T-helper 22 cell (primary cell): ENCODE measurements at places on chromosomes 1 and 21.

DNA sequence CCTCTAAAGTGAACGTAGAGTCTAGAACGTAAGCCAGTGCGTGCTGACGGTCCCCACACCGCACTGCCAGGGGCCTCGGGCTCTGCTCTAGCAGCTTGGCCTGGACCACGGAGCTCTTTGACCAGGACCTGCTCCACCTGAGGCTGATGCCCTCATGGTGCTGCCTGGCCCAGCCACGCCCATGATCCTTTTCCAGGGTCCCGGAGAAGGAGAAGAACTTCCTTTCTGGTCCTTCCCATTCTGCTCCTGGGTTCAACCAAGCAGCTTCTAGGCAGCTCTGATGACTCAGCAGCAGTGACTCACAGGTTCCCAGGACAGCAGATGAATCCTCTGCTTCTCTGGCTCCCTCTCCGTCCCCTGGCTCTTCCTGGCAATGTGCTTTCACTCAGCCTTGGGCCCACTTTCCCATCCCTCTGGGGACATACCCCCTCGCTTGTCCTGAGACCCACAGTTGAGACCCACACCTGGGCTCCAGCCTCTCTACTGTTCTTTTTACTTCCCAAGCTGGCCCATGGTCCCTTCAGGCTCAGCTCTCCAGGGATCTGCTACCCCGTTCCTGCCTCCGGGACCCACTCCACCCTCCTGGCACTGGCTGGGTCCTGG, 246.3 kb upstream of the RAB4A start:
- no peak for DNase-seq

DNA sequence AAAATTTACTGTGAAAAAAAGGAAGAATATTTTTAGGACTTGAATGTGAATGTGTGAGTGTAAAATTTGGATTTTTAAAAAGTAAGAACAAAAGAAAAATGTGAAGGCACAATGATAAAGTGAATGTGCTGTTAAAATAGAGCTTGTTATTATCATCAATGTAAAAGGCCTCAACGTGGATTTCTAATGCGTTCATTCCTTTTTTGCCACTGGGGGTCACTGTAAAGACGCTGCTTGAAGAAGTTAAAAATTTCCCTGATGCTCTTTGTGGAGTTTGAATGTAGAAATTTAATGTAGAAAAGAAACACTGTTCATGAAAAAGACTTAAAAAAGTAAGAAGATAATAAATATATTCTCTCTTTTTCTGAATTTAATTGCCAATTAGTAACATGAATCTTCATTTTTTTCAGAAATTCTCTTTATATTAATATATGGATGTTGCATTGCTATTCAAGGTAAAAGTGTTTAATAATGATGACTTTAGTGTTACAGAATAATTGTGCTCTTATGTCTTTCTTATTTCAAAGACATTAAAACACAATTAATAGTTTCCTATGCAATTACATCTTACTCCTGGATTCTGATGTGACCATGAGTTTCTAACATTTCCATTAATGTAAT, 161.5 kb downstream of the DNM3 start:
- no peak for DNase-seq

GRCh38 chr1:198102454-198102827, 54.4 kb upstream of the NEK7 start:
- DNase-seq: no peak

DNA sequence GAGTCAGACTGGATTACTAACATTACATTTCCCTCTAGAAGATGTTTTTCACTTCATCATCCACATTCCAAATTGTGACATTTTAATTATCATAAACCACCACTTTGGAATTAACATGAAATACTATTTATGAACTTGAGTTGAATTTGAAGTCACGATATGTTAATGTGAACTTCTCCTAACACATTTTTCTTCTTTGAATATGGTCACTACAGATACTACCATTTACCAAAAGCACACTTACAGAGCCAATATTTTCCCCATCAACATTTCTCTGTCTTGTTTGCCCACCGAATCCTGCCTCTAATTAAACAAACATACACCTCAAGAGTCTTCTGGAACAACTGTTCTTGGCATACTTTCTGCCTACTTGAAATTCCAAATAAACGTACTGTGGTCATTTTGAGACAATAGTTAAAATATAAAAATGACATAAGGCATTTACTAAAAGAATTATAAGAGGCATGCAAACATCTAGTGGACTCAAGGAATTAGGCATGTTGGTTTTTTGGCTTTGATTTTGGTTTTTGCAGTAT, 177.4 kb downstream of the AKT3 start:
- DNase-seq: no peak

- no peak for DNase-seq
Observed at GRCh38 chr1:184296466-184297243, 90.2 kb upstream of the C1orf21 start.

- no peak for DNase-seq
Observed at GRCh38 chr1:222048094-222048595, 306.3 kb upstream of the DUSP10 start.

- DNase-seq: peak; percentile 28
Observed at GRCh38 chr1:174998569-174999215, 1.1 kb upstream of the CACYBP start.

GRCh38 chr1:214544791-214545190, 6.6 kb downstream of the PTPN14 start:
- no peak for DNase-seq

- no peak for DNase-seq
Observed at GRCh38 chr1:28411656-28412055, 42.1 kb downstream of the PHACTR4 start.

- no peak for DNase-seq
Observed at GRCh38 chr1:201504179-201504631, 2.7 kb downstream of the CSRP1 start.

DNA sequence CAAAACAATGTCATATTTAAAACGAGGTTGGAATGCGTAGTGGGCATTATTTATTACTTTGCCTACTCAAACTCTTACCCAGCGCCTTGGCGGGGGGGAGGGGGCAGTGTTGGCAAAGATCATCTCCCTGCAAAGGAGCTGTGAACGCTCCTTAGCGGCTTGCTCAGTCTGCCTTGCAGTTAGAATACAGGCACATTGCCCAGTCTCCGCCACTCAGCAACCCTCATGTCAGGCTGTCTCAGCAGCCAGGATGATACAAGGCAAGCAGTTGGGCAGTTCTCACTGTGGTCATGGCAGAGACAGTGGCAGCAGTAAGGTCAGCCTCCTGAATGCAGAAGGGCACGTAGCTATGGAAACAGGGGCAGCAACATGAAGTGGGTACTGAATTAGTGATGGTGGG, 170.4 kb upstream of the KCNK2 start:
- DNase-seq: no peak

DNA sequence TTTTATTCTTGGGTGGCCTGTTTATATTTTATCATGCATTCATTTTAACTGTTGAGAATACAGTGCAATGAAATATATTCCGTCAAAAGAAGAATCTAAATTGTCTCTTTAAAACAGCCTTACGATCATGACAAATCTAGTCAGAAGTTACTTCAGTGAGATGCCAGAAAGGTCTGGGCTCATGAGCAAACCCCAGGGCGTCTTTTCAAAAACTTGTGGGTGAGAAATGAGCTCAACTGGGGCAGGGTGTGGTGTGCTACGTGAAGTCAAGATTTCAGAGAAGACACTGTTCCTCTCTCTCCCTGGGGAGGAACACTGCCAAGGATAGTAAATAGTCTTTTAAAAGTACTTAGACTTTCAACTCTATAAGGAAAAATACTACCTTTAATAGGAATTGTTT, 13.4 kb upstream of the UAP1 start:
- DNase-seq: no peak

- DNase-seq: no peak
Observed at GRCh38 chr1:167202049-167202448, 18.6 kb upstream of the POU2F1 start.

DNA sequence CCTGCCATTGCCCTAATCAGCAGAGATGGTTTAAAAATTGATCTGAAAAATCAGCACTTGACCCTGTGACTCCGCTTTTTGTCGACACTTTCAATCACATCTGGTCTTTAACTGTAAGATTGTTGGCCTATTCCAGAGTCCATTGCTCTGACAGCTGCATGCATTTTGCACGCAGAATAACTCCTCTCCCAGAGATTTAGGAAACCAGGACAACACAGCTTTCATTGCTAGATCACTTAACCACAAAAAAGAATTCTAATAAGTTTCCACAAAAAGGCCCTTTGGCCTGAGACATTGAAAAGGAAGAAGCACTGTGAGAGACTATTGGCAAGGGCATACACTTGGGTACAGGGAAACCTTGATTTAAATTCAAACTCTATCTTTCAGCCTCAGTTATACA, 373.1 kb downstream of the TGFB2 start:
- no peak for DNase-seq

GRCh38 chr1:19138958-19139581, 71.0 kb downstream of the UBR4 start:
- no peak for DNase-seq

DNA sequence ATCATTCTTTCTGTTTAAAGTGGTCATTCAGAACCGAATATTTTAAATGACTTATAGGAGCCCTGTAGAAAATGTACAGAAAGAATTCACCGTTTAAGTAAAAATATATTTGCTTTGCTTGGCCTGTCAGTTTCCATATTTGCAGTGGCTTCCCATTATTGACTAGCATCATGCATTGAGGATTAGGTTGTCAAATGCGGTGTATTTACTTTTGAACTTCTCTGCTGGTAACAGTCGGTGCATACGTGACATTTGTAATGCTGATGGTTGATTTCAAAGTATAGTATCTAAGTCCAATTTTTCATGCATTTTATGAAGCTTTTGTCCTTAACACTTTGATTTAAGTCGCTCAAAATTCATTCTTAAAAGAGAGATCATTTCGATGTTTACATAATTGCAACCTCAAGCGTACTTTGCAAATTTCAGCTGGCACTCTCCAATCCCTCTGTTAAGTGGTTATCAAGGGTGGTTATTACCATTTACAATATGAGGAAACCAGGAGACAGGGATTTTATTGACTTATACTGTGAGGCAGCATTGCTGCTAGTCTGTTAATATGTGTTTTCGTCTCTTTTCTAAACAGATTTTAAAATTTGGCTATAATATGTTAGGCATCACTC, 201.6 kb downstream of the SDCCAG8 start:
- no peak for DNase-seq

DNA sequence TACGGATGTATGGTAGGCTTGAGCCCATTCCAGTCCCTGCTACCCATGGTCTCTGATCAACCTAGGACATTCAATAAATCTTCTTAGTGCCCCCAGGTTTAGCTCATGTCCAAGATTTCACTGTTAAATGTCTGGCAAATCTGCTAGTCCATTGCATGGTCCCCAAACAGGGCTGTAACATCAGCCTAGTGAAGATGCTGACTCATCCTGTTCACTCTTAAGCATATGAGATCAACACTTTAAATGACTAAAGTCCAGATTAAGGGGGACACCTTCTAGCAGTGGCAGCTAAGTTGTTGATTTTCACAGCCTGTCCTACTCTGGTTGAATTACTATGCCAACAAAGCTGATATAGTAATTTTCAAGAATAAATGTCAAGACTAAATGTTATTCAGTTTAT, 46.5 kb upstream of the NUF2 start:
- no peak for DNase-seq

- no peak for DNase-seq
Observed at GRCh38 chr1:202956969-202957368, 1.1 kb downstream of the ADIPOR1 start.

DNA sequence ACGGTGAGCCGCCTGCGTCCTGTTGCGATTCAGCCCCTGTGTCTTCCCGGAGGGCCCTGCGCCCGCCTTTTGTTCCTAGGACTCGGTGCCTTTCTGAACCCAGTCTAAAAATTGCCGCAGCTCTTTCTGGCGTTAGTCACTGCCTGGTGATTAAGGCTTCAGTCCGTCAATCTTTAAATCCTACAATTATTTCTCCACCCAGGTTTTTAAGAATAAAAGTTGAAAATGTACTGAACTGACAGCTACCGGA, 16.2 kb upstream of the PDXK start:
- no peak for DNase-seq

GRCh38 chr1:174875306-174875705, 124.4 kb upstream of the CACYBP start:
- DNase-seq: no peak

GRCh38 chr1:170791941-170792340, 128.0 kb downstream of the PRRX1 start:
- no peak for DNase-seq

DNA sequence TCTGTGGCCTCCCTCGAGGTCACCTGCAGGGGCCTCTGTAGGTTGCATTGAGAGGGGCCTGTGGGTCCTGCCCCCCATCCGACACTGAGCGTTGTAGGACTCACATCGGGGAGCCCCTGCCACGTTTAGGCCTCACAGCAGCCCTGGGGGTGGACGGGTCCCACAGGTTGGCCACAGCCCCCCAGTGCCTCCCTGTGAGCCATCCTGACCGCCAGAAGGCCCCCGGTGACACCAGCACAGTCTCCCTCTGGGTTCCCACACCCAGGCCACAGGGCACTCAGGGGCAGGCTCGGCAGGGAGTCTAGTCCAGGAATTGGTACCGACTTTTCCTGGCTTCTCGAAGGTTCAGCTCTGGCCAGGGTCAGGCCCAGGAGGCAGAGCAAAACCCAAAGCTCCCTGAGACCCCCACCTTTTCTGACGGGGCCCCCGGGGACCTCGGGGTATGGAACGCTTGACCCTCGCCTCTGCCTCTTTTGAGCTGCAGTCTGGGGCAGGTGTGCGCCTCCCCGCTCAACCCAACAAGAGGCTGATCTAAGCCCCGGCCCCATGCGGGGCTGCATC, 13.9 kb upstream of the POFUT2 start:
- DNase-seq: no peak

- no peak for DNase-seq
Observed at GRCh38 chr1:239619190-239619589, 232.8 kb downstream of the CHRM3 start.

DNA sequence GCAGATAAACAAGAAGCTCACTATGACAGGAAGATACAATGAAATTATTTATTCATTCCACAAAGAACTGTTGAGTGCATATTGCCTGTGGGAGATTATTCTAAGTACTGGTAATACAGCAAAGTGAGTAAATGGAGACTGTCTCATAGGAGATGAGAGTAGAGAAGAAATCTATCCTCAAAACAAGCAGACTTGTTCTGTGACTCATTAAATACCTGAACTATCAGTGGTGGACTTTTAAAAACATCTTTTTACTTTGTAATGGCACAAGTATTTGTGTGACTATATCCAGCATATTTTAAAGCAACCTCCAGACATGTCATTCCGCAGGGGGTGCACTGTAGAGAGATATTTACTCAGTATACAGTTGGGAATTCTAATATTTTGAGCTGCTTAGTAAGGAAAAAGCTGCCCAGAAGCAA, 259.2 kb downstream of the FMN2 start:
- DNase-seq: no peak

GRCh38 chr1:160284220-160284781, 632 bp downstream of the PEX19 start:
- no peak for DNase-seq

DNA sequence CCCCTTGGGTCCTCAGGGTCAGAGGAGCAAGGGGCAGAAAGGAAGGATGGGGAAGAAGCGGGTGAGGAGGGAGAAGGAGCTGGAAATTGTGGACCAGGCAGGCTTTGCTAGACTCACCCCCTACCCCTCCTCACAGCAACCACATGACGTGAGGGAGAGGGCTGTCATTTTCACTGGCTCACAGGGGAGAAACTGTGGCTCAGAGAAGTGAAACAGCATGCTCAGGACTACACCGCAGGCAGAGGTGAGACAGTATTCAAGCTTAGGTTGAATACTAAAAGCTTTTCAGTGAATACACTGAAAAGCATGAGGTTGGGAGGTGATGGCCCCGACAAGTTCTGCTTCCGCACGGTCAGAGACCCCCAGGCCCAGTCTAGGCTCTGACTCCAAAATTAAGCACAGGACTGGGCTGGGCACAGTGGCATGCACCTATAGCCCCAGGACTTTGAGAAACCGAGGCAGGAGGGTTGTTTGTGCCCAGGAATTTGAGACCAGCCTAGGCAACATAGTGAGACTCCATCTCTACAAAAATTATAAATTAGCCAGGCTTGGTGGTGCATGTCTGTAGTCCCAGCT, 1.2 kb upstream of the CLEC20A start:
- DNase-seq: no peak
